ENCODE measurements at places on chromosomes 4 and X.

DNA sequence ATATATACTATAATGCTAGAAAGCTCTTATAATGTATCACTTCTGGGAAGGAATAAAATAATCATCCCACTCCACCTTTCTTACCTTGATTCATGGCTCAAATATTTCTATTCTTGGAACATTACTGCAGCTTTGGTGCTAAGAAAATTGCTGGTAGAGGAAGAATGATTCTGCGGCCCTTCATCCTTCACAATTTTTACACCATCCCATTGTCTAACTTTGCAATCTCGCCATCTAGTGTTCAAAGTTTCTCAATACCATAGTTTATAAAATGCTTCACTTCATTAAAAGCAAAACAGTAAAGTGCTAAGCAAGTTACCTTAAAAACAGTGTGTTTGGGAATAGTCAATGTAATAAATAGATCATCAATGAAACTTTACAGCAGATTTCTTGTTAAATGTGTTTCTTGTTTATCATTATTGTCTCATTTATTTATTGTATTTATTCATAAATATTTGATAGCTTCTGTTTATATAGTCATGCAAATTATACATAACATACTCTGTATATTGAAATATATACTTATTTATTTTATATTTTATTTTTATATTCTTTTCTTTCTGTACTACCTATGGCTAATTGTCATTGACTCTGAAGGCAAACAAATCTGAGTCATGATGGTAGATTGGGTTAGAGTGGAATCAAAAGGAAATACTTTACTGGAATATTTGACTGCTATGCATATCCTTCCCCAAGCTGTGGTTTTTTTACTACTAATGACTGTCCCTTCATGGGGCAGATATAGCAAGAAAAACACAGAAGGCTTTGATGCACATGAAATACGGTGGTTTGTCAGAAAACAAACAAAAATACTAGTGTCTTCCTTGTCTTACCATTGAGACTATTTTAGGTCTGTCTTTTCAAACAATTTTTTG is 390.7 kb downstream of the MAPK10 start:
- peak; percentile 55 for DNase-seq

DNA sequence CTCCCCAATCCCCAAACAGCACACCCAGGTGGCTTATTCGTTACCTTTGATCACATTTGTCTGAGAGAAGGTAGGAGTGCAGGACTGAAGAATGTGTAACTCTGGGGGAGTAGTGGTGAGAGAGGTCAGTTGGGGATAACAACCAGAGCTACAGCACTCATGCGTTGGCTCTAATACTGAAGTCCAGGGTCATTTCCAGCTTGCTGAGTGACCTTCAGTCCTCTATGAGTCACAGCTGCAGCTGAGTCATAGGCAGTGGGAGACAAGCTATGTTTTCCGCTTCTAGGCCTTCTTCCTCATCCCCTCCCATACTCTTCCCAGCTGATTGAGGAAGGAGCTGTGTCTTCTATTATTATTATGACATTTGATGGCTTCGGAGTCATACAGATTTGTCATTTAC is 31.6 kb upstream of the CT47C1 start:
- peak; percentile 89 for DNase-seq

- no peak for DNase-seq
Observed at GRCh38 chrX:97358941-97359340, 475.2 kb downstream of the RPA4 start.

DNA sequence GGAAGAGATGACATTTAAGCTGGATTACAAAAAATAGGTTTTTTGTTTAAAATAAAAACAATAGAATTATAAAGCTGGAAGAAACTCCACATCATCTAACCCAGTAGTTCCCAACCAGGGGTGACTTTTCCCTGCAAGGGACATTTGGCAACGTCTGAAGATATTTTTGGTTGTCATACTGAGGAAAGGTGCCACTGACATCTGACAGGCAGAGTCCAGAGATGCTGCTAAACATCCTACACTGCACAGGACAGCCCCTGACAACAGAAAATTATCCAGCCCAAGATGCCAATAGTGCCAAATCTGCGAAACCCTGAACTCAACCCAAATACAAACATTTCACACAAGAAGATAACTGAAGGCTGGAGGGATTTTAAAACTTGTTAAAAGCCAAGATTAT is 18.5 kb downstream of the TAB3 start:
- no peak for DNase-seq

- no peak for DNase-seq
Observed at GRCh38 chr4:38752941-38753806, 29.6 kb downstream of the TLR10 start.
